ENCODE measurements at places on chromosomes 4 and X. TPM values are rescaled to one million over a fixed set of nuclear protein-coding genes. Genes with fewer than 3 reads are reported as not detected.

GRCh38 chrX:77070202-77070918 is 376.8 kb upstream of the FGF16 start:
- no peak for DNase-seq

DNA sequence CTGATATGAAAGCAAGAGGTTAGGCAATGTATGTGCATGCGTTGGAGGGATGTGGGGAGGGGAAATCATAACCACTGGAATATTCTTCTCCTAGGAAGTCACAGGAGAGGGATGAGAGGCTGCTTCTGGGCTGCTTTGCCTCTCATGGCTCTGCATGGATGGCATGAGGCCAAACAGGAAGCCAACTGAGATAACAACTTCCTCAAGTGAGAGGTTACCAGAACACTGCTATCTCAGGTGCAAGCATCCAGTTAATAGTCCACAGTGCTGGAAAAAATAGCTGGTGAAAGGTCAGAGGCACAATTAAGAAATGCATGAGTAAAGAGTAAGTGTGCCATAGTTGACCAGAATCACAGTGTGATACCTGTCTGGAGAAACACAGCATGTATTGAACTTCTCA is 113.3 kb downstream of the ELOVL6 start:
- no peak for DNase-seq

DNA sequence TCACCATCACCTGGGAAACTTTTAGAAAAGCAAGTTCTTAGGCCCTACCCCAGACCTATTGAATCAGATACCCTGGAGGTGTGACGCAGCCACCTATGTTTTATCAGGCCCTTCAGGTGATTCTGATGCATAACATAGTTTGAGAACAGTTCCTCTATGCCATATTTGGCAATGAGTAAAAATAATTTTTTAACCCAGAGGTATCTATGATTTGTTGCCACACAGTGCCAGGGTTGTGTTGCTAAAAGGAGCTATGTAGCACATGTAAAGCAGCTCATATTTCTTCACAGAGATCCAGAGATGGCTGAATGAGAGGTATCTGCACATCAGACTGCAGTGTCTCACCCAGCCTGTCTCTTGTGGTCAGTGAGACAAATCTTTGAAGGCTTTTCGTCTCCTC is 85.3 kb downstream of the PTPN13 start:
- DNase-seq, result no peak

GRCh38 chr4:105657117-105657765 is 51.2 kb downstream of the INTS12 start:
- no peak for DNase-seq

DNA sequence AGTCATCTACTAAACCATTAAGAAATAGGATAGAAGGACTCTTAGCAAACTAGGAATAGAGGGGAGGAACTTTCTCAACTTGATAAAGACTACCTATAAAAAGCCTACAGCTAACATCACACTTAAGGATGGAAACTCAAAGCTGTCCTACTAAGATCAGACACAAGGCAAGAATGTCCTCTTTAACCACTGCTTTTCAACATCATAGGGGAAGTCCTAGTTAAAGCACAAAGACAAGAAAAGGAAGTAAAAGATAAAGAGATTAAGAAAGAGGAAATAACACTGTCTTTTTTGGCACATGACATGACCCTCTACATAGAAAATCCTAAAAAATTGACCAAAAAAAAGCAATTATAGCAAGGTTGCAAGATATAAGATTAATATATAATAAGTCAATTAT is 136.6 kb downstream of the FBXW7 start:
- DNase-seq, result no peak

- no peak for DNase-seq
Measured at GRCh38 chr4:176013476-176014247, 52.0 kb upstream of the WDR17 start.

DNA sequence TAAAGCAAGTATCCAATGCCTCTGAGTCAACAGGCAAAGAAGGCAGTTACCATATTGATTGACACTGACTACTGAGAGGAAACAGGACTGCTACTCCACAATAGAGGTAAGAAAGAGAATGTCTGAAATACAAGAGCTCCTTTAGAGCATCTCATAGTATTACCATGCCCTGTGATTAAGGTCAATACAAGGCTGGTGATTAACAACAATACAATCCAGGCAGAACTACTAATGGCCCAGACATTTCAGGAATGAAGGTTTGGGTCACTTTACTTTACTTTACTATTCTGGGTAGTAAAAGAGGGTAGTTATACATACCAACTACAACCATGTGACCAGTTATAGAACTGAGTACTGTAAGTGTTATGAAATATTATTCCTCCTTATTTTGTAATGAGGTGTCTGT is 44.5 kb downstream of the BRWD3 start:
- DNase-seq, result no peak

- DNase-seq, result no peak
Measured at GRCh38 chrX:18577400-18577799, 94.5 kb downstream of the RS1 start.

- DNase-seq, result no peak
Measured at GRCh38 chr4:169131556-169132208, 121.6 kb upstream of the CBR4 start.

COL25A1 gene
- total RNA-seq, result 1.8 TPM

DNA sequence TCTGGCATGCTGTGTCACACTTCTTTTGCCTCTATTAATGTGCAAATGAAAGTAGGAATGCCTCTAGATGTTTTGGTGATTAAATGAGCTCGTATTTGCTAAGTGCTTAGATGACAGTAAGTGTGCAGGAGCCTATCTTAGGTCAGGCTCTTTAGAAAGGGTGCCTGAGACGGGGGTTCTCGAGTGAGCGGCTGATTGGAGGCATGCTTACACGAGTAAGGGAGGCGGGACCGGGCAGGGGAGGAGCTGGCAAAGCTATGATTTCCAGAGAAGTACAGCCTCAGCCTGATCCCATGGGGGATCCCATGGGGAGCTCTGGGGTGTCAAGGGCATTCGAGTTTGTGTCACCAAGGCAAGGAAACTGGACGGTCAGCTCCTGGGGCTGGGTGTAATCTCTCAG is 44.8 kb downstream of the CLDN34 start:
- DNase-seq, result no peak
